Omental fat pad (tissue), 4 donors: ENCODE measurements at places on chromosomes 2 and 18.

GRCh38 chr2:221629468-221629867 lies 57.4 kb upstream of the EPHA4 start:
- no peak for DNase-seq

GRCh38 chr2:173766537-173767289 lies 198.5 kb downstream of the SP3 start:
- DNase-seq, result no peak

GRCh38 chr2:39479696-39480095 lies 42.6 kb upstream of the MAP4K3 start:
- DNase-seq, result no peak

DNA sequence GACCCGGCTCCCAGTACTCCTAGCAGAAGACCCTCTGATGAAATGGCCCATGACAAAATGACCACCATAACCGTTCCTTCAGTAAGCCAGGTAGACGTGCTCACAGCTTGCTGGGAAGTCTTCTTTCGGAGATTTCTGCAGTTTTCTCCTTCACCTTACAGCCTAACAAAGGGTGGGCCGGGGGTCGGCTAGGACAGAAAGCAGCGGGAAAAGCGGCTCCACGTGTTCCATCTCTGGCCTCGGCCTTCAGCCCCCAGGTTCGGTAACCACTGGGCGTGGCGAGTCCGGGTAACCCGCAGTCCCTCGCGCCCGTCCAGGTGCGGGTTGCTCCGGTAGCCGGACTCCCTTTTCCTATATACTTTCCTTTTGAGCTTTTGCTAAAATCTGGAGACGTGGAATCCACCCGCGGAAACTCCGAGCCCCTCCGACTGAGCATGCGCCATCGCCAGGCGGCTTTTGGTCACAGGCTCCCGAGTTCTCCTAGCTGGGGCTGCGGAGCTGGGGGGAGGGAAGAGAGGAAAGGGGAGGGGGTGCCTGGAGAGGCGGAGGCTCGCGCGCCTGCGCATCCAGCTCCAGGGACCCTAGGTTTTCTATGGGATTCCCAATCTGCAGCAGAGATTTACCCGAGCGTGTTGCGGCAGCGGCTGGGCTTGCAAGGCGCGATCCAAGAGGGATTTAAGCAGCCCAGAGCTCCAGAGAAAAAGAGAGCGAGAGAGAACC lies at the start of gene VSNL1:
Gene VSNL1 (plus strand): TSS at position 604 of the 720 bp plus-strand sequence. CDS start 51,379 bp downstream, outside the sequence.
- DNase-seq, result no peak

- no peak for DNase-seq
These were observed 90.8 kb upstream of the ATL2 start for GRCh38 chr2:38467768-38468455.

DNA sequence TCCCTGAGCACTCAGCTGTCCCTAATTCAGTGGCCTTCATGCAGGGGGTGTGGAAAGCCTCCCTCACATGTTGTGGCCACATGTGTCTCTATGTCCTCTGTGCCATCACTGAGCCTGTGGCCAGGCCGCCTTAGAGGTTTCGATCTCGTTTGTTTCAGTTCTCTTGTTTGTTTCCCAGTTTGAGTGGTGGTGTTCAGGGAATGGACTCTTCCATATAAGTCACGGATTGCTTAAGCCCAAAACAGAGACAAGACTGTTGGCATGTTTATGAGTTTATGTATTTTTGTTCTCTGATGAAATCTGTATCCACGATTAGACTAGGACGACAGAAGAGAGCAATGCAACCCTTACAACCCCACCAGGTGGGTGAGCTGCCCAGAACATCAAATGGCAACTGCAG lies 134.5 kb downstream of the CCBE1 start:
- DNase-seq, result no peak

DNA sequence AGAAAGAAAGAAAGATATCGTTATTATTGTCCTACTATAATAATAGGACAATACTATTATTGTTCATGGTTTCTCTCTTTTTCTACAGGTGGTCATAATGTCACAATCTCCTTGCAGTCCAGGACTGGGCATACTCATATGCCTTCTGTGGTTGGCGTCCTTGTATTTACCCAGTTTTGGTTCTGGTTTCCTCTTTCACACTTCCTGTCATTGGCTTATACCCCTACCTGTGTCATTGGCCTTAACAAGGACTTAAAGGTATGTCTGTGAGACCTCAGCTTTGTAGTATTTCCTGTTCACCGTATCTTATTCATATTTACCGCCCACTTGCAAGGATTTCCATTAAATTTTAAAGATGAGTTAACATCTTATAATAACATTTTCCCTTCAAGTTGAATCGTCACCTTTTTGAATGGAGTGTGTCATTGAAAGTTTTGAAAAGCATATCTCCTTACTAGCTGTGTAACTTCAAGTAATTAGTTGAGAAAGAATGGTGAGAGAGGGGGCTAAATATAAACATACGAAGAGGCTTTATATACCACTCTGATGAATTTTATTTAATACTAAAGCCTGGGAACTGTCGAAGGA lies 36.5 kb upstream of the HTR2B start:
- no peak for DNase-seq
